ENCODE measurements at places on chromosomes 11 and 22. TPM values are rescaled to one million over a fixed set of nuclear protein-coding genes. Genes with fewer than 3 reads are reported as not detected.

GRCh38 chr11:65593518-65594414 lies 1.8 kb downstream of the KCNK7 start:
- peak; percentile 54 for DNase-seq

OR8G5 gene
- not detected for total RNA-seq

RASSF7 gene
- 65.5 TPM for total RNA-seq

CRACR2B gene
- total RNA-seq, result 15.4 TPM

GRCh38 chr11:18203723-18204122 lies 31.1 kb downstream of the MRGPRX4 start:
- no peak for DNase-seq

DNA sequence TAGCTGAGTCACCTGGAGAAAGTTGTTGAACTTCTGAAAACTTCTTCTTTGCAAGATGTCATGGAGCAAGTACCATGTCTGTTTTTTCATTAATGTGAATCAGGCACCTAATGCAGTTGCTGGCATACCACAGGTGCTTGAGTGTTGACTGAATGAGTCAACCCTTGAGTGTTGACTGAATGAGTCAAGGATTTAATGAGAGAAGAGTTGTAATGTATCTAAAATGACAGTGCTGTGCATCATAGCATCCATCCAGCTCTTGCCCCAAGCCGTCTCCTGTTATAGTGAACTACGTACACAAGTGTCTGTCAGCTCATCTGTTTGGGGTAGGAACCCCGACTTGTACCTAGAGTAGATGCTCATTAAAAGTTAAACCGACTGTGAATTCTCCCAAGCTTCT lies 93.1 kb downstream of the CWC15 start:
- no peak for DNase-seq
